ENCODE measurements at places on chromosomes 7 and 10.

GRCh38 chr7:112081778-112082177 lies 124.4 kb downstream of the DOCK4 start:
- DNase-seq, result no peak

GRCh38 chr10:47054974-47055373 lies 143.7 kb downstream of the PTPN20 start:
- no peak for DNase-seq

DNA sequence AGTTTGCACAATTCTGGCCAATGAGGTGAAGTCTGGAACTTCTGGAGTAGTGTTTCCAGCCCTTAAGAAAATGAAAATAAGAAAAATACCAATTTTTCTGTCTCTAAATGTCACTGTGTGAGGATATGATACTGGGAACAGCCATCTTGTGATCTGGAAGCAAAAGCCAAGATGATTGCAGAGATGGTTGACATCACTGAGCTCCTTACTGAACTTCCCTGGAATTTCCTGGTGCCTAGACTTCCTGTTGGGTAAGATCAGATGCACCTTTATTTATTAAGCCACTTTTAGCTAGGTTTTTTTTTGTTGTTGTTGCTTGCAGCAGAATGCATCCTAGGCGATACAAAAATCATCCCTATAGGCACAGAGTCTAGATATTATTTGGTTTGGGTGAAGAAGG lies 27.3 kb upstream of the INHBA start:
- no peak for DNase-seq

DNA sequence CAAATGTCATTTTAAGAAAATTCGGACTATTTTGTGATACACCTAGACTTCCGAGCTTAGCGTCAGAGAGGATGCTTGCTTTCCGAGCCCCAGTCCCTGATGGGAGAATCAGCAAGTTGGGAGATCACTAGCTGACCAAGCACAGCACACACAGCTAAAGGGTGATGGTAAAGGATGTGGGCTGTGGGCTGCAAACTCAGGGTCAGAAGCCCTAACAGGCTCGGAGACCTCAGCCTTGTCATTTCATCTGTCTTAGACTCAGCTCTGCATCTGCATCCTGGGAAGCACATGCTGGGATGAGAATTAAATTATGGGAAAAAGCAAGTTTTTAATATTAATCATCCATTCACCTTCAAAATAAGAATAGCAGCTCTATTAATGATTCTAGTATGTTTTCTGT lies 3.3 kb downstream of the CUBN start:
- DNase-seq, result no peak

DNA sequence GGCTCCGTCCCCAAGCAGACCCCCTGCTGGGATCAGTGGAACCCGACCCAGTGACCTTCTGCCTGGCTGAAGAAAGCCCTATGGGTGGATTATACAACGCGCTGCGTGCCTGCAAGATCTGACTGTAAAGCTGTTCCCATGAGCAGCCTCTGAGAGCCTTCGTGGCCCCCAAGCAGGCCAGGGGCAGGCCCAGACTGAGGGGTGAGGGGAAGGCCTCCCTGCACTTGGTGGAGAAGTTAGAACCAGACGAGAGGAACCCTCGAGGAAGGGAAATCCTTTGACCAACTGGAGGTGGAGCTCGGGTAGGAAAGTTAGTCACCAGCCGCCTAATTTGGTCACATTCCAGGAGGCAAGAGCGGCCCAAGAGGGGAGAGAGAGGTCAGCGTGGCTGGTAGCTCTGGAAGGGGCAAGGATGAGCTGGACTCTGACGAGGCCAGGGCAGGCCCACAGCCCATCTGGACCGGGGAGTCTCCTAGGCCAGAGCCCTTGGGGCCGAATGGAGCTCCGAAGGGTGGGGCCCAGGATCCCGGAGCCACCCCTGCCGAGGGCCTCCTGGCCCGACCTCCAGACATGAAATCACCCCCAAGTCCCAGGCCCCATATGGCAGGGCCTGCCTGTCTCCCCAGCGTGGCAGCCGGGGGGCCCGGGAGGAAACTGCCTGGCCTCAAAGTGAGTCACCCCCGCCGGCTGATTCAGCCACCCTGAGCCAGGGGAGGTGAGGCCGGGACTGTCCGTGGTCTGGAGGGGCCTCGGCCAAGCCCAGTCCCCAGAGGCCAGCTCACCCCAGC lies 23.3 kb upstream of the PDGFA start:
- no peak for DNase-seq

DNA sequence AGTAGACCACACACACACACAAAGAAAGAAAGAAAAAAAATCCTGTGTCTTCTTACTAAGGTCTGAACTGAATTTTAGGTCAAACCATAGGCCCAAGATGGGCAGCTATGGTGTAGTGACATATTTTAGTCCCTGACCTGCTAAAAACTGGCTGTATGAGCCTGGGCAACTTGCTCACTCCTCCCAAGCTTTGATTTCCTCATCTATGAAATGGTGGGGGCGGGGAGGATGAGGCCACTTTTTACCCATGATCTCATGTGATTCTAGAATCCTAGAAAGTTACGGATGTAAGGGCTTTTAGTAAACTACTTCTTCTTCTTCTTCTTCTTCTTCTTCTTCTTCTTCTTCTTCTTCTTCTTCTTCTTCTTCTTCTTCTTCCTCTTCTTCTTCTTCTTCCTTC lies 6.1 kb upstream of the CCL24 start:
- no peak for DNase-seq

DNA sequence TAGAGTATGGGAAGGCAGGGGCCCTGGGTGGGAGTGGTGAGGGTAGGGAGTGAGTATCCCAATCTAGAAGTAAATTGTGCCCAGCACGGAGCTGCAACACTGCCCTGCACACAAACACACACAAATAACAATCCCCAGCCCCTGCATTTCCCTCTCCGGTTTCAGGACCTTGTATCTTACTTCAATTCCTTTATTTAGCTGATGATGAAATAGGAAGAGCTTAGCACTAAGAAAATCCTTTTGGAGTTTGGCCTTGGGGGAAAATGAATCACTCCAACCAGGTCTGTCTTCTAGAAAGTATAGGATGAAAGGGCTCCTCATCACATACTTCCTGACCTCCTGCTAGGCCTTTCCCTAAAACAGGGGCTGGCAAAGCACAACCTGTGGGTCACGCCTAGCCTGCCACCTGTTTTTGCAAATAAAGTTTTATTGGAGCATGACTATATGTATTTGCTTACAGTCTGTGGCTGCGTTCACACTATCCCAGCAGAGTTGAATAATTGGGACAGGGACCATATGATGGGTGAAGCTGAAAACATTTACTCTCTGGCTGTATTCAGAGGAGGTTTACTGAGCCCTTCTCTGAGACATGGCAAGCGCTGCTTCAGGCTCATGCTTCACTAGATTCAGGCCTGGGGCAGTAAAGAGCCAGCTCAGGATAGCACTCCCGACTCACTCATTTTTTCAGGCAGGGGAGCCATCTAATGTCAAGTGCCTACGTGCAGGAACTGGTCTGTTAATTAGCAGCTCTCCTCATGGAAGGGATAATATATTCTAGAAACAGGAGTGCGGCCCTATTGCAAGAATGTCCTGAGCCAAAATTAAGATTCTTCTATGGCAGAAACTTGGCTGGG lies 111.0 kb downstream of the EGFR start:
- no peak for DNase-seq

- no peak for DNase-seq
Observed at GRCh38 chr7:149870701-149871483, 2.9 kb upstream of the ATP6V0E2 start.

DNA sequence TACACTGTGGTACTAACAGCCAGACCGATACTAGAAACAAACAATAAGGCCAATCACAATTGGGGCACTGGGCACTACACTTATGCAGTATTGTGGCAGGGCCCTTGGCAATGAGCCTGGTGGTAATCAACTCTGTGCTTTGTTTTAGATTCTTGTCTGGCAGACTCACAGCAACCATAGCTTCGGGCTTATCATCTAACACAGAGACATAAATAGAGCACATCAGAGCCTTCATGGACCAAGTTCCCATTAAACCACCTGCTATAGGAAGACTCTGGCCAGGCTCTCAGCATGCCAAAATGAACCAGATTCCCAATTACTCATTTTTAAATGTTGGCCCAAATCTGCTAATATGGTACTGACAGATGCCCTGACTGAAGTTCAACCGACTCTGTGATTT lies 218.6 kb downstream of the DGKI start:
- DNase-seq, result no peak

DNA sequence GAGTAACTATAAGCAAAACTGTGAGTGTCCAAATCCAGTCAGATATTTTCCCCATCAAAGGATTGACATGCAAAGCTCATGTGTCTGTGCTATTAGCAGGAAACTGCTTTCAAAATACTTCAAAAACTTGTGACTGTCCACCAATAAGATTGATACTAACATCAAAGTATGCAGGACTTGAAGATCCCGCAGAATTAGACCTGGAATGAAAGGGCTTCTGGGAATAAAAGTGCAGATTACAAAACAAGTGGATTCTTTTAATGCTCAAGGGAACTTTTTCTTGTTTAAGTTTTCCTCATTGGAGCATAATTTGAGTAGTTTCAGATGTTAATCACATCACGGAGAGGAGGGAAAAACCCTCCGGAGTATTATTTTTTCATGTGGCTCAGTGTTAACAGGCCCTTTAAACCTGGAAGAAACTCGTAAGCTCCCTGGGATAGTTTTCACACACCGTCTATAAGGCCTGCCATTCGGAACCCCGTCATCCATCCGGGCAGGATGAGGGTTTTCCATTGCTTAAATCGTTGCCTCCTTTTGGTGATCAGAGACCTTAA lies 33.9 kb upstream of the MKX start:
- no peak for DNase-seq

- no peak for DNase-seq
Observed at GRCh38 chr7:76149847-76150691, 51.6 kb upstream of the SRRM3 start.

GRCh38 chr7:84247591-84247990 lies 53.0 kb upstream of the SEMA3A start:
- no peak for DNase-seq

All from T-helper 2 cell (primary cell).